ENCODE measurements at places on chromosomes 13 and 19.

DNA sequence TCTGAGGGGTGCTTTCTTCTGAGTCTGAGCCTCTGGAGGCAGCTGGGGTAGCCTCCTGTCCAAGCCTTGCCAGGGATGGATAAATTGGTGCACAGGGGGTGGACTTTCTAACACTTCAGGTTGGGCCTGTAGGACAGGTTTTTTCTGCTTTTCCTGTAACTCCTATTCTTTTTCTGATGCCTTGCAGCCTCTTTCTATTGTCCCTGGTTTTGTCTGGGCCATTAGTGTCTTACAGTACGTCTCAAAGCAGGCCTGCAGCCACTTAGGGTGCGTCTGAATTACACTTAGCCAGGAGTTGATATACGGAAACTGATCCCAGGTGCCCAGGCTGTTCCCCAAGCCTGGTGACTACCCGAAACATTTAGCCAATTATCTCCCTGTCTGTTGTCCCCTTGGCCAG, 213.3 kb upstream of the HTR2A start:
- DNase-seq = no peak

GRCh38 chr13:111111376-111111937, 3.7 kb upstream of the ARHGEF7 start:
- DNase-seq = no peak

GRCh38 chr13:28621449-28621848, 37.5 kb upstream of the POMP start:
- DNase-seq = no peak

DNA sequence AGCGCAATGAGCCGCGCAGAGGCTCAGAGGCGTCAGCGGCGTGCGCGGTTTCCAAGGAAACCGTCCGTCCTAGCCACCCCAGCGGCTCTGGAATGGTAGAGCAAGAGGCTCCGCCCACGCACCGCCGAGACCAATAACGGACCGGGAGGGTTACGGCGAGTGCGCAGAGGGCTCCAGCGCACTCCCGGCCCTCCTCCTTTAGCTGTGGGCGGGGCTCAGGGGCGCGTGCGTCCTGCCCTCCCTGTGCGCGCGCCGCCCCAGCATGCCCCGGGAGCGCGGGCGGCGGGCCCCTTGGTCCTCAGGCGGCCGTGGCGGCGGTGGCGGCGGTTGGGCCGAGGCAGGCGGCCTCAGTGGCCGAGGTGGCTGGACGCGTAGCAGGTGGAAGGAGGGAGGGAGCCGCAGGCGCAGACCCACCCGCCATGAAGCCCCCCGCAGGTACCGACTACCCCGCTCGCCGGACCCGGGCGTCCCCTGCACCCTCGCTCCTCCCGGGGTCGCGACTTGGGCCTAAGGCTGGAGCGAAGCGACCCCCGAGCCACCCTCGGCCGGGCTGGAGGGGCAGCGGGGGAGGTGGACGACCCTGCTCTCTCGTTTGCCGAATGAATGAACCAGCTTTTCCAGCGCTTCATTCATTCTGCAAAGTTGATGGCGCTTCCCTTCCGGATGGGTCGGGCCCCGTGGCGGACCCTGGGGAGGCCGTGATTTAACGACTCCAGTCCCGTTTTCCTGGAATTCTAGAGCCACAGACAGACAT, at the start of gene THOP1:
Gene THOP1, plus strand, starts transcription at position 260 of the 754 bp plus-strand sequence. Its CDS starts 160 bp downstream, at position 420.
- DNase-seq = peak; percentile 99

DNA sequence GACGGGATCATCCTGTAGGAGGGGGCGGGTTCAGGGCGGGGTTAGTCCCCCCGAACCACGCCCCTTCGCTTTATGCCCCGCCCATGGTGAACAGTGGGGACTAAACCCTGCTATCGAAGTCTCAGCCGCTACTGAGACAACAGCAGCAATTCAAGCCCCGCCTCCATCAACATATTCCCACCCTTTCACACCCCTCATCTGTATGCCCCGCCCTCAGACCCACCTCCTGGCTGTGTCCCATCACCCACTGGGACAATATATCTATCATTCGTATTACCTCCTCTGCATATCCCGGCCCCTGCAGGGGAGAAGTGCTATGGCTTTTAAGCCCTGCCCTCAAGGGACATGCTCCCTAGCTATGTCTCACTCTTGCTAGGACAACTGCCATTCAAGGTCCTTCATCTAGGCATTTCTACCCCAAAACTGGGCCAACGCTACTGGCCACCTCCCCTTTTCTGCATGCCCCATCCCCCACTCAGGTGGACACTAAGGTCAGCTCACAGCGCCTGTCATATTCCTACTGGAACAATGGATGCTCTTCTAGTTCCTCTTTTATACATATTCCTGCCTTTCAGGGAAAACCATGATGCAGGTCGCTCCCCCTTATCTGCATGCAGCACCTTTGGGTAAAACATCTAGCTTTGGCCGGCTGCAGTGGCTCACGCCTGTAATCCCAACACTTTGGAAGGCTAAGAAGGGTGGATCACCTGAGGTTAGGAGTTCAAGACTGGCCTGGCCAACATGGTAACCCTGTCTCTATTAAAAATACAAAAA, 11.9 kb downstream of the LRFN1 start:
- DNase-seq = no peak
